ENCODE measurements at places on chromosomes 1 and 21. TPM values are rescaled to one million over a fixed set of nuclear protein-coding genes. Genes with fewer than 3 reads are reported as not detected.

- H3K4me3 ChIP-seq: no peak overlapping the region
- H3K27ac ChIP-seq: no peak overlapping the region
- H3K36me3 ChIP-seq: no peaks in the 10 kb centered on the region
- H3K4me1 ChIP-seq: no peaks in the 10 kb centered on the region
Observed at GRCh38 chr1:190154744-190155143, 322.9 kb downstream of the BRINP3 start.

DNA sequence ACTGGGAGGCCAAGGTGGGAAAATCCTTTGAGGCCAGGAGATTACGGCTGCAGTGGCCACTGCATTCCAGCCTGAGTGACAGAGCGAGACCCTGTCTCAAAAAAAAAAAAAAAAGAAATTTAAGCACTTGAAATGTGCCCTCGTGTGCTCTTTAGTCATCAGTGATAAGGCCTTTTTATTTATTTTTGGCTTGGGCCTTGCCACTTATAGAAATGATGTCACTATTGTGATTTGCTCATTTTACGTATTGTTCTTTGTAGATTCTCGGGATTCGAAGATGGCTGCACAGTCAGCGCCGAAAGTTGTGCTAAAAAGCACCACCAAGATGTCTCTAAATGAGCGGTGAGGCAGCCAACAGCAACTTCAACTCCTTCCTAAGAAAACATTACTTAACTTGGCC, 2.4 kb downstream of the CHTOP start:
- no peak for DNase-seq
- H3K4me3 ChIP-seq: no peak overlapping the region
- peaks cover 4% of the 10 kb centered on the region for H3K4me1 ChIP-seq
- no peak overlapping the region for H3K27ac ChIP-seq
- peaks cover 36% of the 10 kb centered on the region for H3K36me3 ChIP-seq

DNA sequence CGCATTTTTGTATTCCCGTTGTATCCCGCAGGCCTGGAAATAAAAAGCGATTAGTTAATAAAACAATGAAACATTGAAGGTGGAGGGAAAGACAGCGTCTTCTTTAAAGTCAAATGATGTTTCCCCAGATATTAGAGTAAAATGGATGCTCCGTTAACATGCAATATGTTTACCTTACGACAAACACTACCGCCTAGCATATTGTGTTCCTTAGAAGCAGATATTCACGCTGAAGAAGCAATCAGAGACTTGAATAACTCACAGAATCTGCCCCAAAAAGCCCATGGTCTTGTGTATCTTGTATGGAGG, 583 bp upstream of the B4GALT3 start:
- no peaks in the 10 kb centered on the region for H3K27me3 ChIP-seq
- no peak for DNase-seq
- peaks cover 4% of the 10 kb centered on the region for H3K36me3 ChIP-seq
- H3K27ac ChIP-seq: peak overlapping the region; percentile 97
- H3K4me3 ChIP-seq: peak overlapping the region; percentile 37
- H3K4me1 ChIP-seq: peaks cover 5% of the 10 kb centered on the region

DNA sequence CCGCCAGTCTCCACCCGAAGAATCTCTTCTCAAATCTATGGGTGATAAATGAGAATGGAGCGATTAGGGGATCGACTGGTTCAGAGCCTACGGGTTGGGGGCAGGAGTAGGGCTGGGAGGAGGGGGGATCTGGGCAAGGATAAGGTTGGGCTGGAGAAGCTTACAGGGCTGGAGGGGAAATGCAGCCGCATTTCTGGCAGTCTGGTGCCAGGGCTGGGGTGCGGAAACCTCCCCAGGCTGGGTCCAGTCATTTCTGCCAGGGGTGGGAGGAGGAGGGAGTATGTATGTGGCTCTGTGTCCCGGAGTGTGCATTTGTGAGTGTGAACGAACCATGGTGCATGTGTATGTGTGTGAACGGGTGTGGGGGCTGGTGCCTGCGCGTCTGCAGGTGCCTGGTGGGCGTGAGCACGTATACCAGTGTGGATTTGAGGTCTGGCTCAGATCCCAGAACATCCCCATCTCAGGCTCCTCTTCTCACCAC, 10.2 kb downstream of the C1orf216 start:
- H3K4me1 ChIP-seq: no peaks in the 10 kb centered on the region
- no peak overlapping the region for H3K4me3 ChIP-seq
- H3K27ac ChIP-seq: no peak overlapping the region
- DNase-seq: peak; percentile 27
- H3K36me3 ChIP-seq: no peaks in the 10 kb centered on the region
- peaks cover 8% of the 10 kb centered on the region for H3K27me3 ChIP-seq

DNA sequence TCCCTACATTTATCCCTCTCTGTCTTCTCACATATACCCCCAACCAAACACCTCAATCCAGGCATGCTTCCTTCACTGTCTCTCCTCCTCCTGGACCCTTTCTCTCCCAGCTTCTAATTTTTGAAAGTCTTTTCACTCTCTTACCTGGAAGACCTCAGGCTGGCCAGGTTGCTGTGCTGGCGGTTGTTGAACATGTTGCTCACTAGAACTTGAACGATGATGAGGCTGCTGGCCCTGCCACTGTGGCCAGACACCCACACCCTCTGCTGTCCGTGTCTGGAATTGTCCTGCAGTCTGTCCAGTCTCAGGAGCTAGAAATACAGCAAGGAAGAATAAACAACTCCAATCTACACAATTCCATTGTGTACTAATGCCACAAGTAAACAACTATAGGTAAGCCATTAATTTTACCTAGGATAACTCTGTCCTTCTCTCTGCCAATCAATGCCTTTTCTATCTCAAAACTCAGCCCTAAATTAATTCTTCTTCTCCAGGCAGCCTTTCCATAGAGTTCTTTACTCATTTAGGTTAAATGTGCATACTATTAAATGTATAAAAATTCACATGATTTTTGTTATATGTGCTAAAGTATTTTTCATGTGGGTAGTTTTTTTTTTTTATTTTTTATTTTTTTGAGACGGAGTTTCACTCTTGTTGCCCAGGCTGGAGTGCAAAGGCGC, 5.1 kb upstream of the CTSK start:
- H3K27ac ChIP-seq: no peak overlapping the region
- no peaks in the 10 kb centered on the region for H3K4me1 ChIP-seq
- DNase-seq: peak; percentile 47
- no peaks in the 10 kb centered on the region for H3K27me3 ChIP-seq

GRCh38 chr1:204896787-204897469, 26.3 kb downstream of the NFASC start:
- H3K36me3 ChIP-seq: no peaks in the 10 kb centered on the region
- no peak overlapping the region for H3K4me3 ChIP-seq
- no peak for DNase-seq
- H3K27me3 ChIP-seq: no peaks in the 10 kb centered on the region
- no peaks in the 10 kb centered on the region for H3K4me1 ChIP-seq

GRCh38 chr1:210302501-210302900, 26.2 kb upstream of the HHAT start:
- H3K4me3 ChIP-seq: no peak overlapping the region
- H3K27me3 ChIP-seq: no peaks in the 10 kb centered on the region
- no peaks in the 10 kb centered on the region for H3K4me1 ChIP-seq
- no peaks in the 10 kb centered on the region for H3K36me3 ChIP-seq

GRCh38 chr1:182707122-182707521, 22.7 kb upstream of the RGS8 start:
- no peaks in the 10 kb centered on the region for H3K4me1 ChIP-seq
- no peaks in the 10 kb centered on the region for H3K27me3 ChIP-seq
- no peak overlapping the region for H3K4me3 ChIP-seq
- no peak overlapping the region for H3K27ac ChIP-seq

DNA sequence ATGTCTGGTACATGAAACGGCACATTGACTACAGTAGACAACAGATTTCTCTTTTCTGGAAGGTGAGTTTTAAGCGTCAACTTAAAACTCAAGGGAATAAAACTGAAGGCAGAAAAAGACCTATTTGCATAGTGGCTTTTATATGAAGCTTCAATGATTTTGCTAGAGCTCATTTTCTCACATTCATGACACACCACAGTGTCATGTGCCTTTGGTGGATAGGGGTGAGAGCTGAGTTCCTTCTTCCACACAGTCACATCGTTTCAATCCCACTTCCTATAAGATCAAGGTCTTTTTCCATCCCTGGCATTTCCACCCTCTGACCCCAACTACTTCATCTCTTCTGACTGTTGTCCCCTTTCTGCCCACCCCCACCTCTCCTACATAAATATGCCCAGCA, 31.0 kb downstream of the IL12RB2 start:
- no peaks in the 10 kb centered on the region for H3K4me1 ChIP-seq
- no peak for DNase-seq
- H3K27me3 ChIP-seq: peaks cover 6% of the 10 kb centered on the region
- H3K4me3 ChIP-seq: no peak overlapping the region
- H3K36me3 ChIP-seq: no peaks in the 10 kb centered on the region

GRCh38 chr1:182143825-182144645, 82.5 kb upstream of the ZNF648 start:
- peak; percentile 79 for DNase-seq
- no peaks in the 10 kb centered on the region for H3K27me3 ChIP-seq
- peaks cover 12% of the 10 kb centered on the region for H3K4me1 ChIP-seq
- peak overlapping the region; percentile 22 for H3K27ac ChIP-seq
- H3K4me3 ChIP-seq: no peak overlapping the region
- no peaks in the 10 kb centered on the region for H3K36me3 ChIP-seq

- no peaks in the 10 kb centered on the region for H3K27me3 ChIP-seq
- no peaks in the 10 kb centered on the region for H3K36me3 ChIP-seq
- H3K4me3 ChIP-seq: no peak overlapping the region
Observed at GRCh38 chr1:66176012-66176715, 357.8 kb upstream of the SGIP1 start.

- no peak overlapping the region for H3K27ac ChIP-seq
- peak; percentile 46 for DNase-seq
- H3K36me3 ChIP-seq: peaks cover 3% of the 10 kb centered on the region
- no peaks in the 10 kb centered on the region for H3K27me3 ChIP-seq
- H3K4me3 ChIP-seq: no peak overlapping the region
Observed at GRCh38 chr1:15100121-15100879, 53.2 kb upstream of the TMEM51 start.

GRCh38 chr1:107557095-107557494, 407.9 kb downstream of the VAV3 start:
- H3K4me1 ChIP-seq: peaks cover 4% of the 10 kb centered on the region
- no peaks in the 10 kb centered on the region for H3K36me3 ChIP-seq
- no peaks in the 10 kb centered on the region for H3K27me3 ChIP-seq
- DNase-seq: no peak
- no peak overlapping the region for H3K27ac ChIP-seq

- peak overlapping the region; percentile 85 for H3K27ac ChIP-seq
- DNase-seq: peak; percentile 95
- no peaks in the 10 kb centered on the region for H3K36me3 ChIP-seq
- H3K4me3 ChIP-seq: no peak overlapping the region
- H3K27me3 ChIP-seq: no peaks in the 10 kb centered on the region
Observed at GRCh38 chr1:201450721-201451291, 18.2 kb downstream of the PHLDA3 start.

Gene KRTAP19-3
- polyA plus RNA-seq: not detected

Gene KDF1
- 8.3 TPM for polyA plus RNA-seq

Gene ZMYND12
- polyA plus RNA-seq: 5.4 TPM

Gene AQP10
- 1.4 TPM for polyA plus RNA-seq

Gene TNFRSF18
- 1.8 TPM for polyA plus RNA-seq

Gene PIGR
- polyA plus RNA-seq: 131 TPM

Gene EXO1
- polyA plus RNA-seq: 0.44 TPM

Gene HEYL
- 7.6 TPM for polyA plus RNA-seq

Gene ZNF695
- polyA plus RNA-seq: 0.23 TPM
